ENCODE measurements at places on chromosomes 16 and 17.

DNA sequence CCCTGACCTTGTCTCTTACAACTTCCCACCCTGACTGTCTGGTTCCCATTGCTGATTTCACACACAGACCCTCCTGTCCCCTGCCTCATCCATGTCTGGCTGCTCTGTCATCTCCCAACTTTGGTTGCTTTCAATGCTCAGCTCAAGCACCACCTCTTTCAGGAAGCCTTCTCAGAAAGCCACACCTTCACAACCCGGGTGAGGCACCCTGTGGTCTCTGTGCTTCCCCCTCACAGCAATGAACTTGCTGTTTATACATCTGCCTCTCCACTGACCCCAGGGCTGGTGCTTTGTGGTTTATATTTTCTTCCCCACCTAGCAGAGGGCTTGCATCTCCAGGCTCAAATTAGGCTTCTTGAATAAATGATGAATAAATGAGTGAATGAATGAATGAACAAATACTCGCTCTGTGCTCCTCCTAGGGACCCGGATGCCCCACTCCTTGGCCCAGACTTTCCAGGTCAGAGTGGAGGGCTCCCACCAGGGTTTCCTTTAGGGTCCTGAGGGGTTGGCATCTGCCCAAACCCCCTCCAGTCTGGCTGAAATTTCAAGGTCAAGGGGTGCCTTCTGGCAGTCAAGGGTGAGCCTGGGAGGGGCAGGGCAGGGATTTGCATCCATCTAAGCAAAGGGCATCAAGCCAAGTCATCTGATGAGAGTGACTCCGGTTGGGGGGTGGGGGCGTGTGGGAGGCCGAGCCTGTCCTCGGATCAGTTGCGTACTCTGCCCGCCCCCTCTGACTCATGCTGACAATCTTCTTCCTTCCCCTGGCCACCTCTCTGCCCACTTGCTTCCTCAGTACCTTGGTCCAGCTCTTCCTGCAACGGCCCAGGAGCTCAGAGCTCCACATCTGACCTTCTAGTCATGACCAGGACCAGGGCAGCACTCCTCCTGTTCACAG, at the start of gene ITGAX:
Gene ITGAX (plus strand): TSS at position 783 of the 898 bp plus-strand sequence. CDS start 79 bp downstream, at position 862.
- peak; percentile 49 for DNase-seq

GRCh38 chr16:4914528-4915225, 22.3 kb downstream of the PPL start:
- no peak for DNase-seq

- DNase-seq: peak; percentile 58
Observed at GRCh38 chr16:51048544-51048943, 102.5 kb downstream of the SALL1 start.

- DNase-seq: no peak
Observed at GRCh38 chr17:80101946-80102663, 724 bp downstream of the GAA start.

GRCh38 chr17:41308918-41309359, at the start of gene KRTAP16-1:
Gene KRTAP16-1, minus strand, starts transcription at chr17:41309309. Its CDS starts 56 bp downstream, at chr17:41309253.
- DNase-seq: no peak

DNA sequence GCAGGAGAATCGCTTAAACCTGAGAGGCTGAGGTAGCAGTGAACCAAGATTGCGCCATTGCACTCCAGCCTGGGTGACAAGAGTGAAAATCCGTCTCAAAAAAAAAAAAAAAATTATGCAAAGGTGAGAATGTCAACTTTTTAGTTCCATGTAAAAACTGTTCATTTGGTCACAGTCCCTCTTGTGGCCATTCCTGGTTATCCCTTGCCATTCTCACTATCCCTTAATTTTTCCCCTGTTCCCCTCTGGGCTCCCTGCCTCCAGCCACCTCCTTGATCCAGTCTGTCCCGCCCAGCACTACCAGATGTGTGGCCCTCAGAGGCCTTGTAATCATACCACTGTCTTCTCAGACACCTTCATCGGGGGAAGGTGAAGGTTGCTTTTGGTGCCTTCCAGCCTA, 23.4 kb downstream of the DCAF7 start:
- no peak for DNase-seq

DNA sequence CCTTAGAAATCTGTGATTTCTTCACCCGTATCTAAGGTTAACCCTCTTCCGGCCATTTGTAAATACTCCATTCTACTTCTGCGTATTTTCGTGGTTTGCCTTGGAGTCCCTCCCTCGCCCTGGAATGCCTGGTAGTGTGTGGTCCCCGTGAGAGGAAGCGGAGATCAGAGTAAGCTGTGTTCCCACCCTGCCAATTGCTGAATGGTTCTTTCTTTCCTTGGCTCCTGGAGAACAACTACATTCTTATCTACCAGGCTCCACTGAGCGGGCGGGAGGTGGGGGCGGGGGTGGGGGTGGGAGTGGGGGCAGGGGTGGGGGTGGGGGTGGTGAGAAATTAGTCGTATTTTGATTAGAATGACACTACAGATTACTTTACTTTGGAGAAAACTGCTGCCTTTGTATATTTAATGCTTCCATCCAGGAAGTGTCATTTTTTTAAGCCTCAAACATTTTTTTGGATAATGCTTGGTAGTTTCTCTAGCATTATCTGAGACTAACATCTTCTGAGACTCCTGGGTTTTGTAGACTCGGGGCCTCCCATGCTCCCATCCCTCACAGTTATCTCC, 20.9 kb upstream of the FASN start:
- no peak for DNase-seq

DNA sequence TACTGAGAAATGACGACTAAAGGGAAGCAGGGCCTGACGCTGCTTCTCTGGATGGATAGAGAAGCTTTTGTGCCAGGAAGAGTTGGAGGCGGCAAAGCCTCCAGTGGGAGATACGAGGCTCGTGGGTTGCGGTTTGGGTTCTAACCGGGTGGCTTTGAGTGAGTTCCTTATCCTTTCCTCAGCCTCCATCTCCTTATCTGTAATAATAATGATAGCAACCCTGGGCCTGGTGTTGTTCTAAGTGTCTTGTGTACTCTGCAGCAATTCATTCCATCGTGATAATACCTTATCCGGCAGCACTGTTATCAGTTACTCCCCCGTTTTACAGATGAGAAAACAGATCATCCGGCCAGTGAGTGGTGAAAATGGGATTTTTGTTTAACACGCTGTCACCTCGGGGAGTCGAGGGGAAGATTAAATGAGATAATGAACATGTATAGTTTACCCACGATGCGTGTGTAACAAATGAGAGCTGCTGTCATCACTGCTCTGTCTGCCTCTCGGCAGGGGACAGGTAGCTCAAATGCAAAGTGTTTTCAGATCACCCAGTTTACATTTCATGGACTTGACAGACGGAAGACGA, 52.0 kb upstream of the LHX1 start:
- no peak for DNase-seq

- no peak for DNase-seq
Observed at GRCh38 chr17:78092794-78093324, 35.7 kb downstream of the TMC6 start.

DNA sequence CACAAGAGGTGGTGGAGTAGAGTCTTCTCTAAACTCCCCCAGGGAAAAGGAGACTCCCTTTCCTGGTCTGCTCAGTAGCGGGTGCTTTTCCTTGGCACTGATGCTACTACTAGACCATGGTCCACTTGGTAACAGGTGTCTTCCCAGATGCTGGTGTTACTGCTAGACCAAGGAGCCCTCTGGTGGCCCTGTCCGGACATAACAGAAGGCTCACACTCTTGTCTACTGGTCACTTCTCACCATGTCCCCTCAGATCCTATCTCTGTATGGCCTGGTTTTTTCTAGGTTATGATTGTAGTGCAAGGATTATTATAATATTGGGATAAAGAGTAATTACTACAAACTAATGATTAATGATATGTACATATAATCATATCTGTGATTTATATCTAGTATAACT, 49.7 kb upstream of the ARL4D start:
- DNase-seq: no peak

GRCh38 chr16:53219371-53219770, 164.6 kb downstream of the CHD9 start:
- no peak for DNase-seq

- DNase-seq: no peak
Observed at GRCh38 chr17:66552371-66552770, 250.0 kb downstream of the PRKCA start.

GRCh38 chr17:60577147-60577915, 22.7 kb upstream of the PPM1D start:
- peak; percentile 35 for DNase-seq

DNA sequence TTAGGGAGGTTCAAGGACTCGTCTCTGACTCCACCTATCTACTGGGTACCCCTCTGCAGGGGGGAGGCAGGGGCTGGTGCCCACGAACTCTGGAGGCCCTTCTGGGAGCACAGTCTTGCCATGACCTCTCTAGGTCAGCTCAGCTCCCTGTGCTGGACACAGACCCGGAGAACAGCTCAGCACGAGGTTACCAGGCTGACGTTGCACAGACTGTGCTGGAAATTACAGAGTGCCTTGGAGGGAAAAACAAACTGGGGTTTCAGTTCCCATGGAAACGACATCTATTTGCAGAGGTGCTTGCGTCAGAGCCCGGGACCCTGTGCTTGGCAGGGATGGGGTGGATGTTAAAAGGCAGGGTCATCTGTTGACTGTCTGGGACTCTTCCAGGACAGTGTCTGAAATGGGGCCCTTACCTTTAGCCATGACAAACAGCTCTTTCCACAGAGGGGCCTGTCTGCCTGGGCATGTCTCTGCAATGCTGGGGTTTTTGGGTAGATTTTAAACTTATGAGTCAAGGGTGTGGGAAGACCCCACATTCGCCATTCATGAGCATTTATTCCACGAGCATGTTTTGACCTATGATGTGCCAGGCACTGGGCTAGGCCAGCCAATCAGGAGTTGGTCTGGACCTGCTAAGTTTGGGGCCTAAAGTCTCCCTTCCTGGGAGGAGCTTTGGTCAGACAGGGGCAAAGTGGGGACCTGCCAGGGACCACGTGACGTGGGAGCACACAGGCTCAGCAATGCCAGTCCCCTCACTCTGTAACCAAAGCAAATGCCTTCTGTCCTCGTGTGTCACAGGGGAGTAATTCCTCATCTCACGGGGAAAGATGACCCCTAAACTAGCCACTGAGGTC, 22.5 kb downstream of the CCR7 start:
- no peak for DNase-seq

- no peak for DNase-seq
Observed at GRCh38 chr17:74527081-74527480, 4.2 kb downstream of the CD300LB start.

DNA sequence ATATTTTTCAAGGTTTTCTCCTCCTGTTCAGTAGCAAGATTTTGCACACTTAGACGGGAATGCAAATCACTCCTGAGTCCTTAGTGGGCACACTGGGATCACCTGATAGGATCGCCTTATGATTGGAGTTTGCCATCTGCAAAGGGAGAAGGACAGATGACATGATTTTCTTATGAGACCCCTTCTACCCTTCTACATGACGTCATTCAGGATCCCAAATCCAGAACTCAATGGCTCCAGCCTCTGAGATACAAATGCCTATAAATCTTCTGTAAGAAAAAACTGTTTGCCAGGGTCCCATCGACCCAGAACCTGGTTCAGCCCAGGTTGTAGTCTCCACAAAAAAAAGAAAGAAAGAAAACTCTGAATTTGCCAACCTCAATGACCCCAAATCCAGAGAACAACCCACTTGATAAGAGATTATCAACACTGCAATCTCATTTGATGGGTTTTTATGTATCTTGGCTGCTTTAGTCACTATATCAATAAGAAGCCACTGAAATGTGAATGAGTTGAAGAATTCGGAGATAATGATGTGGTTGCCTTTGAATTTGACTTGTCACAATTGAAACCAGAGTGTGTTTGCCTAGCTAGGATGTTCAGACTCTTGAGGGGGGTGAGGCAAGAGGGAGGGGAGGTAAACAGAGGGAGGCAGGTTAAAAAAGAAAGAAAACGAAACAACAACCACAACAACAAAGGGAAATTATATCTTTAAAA, 6.7 kb downstream of the ZNF423 start:
- DNase-seq: no peak

DNA sequence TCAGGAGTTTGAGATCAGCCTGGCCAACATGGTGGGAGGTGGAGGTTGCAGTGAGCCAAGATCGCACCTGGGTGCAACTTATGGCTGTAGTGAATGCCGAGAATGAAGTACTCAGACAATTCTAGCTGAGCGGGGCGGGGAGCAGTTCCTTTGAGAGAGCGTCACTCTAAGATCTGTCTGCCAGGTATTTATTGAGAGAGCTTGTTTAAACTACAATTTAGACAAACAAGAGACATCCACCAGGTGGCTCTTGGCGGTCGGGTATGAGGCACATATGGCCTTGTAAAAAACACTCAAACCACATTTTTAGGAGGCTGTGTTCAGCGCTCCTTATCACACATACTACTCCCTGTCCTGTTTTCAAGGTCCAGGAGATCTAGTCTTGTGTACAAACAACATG, 40.6 kb upstream of the CDH1 start:
- DNase-seq: no peak

DNA sequence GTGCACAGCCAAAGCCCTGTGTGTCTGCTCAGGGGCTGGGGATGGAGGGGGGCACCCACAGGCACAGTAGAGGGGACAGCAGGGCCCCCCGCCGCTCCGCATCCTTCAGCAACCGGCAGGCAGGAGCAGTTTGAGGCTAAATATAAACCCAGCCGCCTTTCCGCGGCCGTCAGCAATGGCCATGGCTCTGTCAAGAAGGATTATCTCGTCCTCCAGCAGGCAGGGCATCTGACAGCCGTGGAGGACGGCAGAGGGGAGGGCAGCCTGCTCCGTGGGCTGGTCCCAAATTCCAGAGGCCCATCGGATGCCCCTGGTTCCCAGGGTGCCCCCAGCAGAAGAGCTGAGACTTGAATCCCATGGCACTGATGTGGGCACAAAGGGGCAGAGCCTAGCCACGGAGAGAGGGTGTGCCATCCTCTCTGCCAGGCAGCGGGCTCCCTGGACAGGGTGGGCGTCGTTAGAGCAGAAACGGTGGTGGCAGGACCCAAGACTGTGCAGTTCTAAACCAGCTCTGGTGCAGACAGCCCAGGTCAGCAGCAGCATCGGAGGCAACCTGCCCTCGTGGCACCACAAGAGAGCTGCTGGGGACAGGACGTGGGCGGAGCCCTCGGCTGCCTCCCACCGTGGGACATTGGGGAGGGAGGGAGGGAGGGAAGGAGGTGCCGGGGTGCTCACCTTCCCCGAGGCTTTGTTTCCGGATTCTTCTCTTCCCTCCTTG, 198.8 kb upstream of the CIBAR2 start:
- DNase-seq: no peak

DNA sequence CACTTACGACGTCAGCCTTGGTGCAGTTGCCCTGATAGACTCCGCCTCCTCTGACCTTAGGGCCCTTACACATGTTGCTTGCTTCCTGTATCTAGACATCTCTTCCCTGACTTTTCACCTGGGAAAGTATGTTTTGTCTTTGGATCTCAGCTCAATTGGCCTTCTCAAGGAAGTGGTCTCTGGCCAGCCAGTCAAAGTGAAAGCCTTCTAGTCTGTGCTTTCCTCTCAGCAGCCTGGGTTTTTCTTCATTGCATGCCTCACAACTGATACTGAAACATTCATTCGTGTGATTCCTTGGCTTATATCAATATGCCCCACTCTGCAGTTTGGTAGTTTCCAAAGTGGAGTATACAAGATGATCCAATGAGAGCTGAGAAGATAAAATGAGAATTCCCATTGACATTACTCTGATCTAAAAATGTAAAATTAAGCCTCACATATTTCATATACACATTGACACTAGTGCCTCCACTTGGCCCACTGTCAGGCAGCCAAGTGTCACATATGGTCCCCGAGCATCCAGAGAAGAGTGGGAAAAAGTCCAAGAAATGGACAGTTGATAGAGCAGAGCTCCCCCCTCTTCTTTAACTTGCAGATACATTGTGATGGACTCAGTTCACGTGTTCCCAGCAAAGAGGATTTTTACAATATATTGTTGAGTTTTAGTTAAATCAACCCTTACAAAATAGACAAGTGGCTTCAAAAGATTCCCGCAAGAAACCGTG, 371.2 kb upstream of the ASIC2 start:
- DNase-seq: no peak
